ENCODE measurements at places on chromosomes 7 and 10.

DNA sequence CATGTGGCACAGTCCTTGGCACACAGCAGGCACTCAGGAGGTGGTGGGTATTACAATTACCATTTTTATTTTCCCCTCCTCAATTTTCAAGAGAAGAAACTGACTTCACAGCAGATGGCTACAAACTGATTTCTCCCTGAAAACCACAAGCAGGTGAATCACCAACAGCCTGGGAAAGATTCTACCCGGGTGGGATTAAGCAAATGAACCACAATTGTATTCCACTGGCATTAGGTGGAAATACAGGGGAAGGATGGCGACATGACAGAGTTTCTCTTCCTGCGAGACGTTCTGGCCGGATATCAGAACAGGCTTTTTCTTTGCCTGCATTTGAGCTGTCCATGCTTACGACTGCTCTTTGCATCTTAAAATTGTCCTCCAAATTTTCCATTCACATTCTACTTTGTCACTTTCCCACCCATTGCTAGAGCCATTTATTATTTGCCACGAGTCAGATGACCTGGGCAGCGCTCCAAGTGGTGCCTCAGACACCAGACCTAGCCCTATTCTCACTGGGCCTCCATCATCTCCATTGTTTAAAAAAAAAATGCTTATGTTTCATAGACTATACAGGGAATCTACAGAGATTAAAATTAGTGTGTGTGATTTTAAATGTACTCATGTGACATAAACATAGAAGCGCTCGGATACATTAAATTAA, 4.6 kb downstream of the DENND11 start:
- H3K27me3 ChIP-seq = no peaks in the 10 kb centered on the region
- peak overlapping the region; percentile 10 for H3K27ac ChIP-seq
- H3K4me3 ChIP-seq = no peak overlapping the region
- DNase-seq = no peak
- peaks cover 72% of the 10 kb centered on the region for H3K4me1 ChIP-seq

DNA sequence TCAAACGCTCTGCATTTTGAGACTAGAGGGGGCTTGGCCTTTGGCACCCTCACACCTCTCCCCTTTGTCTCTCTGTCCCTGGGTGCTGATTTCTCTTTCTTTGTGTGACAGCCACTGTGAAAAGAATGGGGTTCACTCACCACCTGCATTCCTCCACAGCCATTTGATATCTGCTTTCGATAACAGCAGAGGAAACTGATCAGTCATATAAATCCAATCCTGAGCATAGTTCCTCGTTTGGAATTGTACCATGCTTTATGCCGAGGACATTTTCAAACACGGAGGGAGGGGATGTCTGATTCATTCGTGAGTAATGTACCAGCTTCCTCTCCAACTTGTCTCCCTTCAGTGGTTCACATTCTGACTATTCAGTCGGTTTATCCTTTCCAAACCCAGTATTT, 15.8 kb downstream of the MET start:
- H3K4me1 ChIP-seq = no peaks in the 10 kb centered on the region
- no peak for DNase-seq
- no peak overlapping the region for H3K27ac ChIP-seq
- peaks cover 40% of the 10 kb centered on the region for H3K27me3 ChIP-seq
- H3K36me3 ChIP-seq = no peaks in the 10 kb centered on the region
- no peak overlapping the region for H3K4me3 ChIP-seq

- no peak overlapping the region for H3K4me3 ChIP-seq
- no peaks in the 10 kb centered on the region for H3K4me1 ChIP-seq
- no peak for DNase-seq
- H3K27ac ChIP-seq = no peak overlapping the region
- H3K27me3 ChIP-seq = no peaks in the 10 kb centered on the region
These were observed 154.0 kb downstream of the ETV1 start for GRCh38 chr7:13835442-13835841.

GRCh38 chr10:43211030-43211429, 55.8 kb downstream of the RASGEF1A start:
- peaks cover 2% of the 10 kb centered on the region for H3K4me1 ChIP-seq
- no peaks in the 10 kb centered on the region for H3K36me3 ChIP-seq
- no peak overlapping the region for H3K4me3 ChIP-seq
- H3K27ac ChIP-seq = no peak overlapping the region
- DNase-seq = no peak
- H3K27me3 ChIP-seq = no peaks in the 10 kb centered on the region

- peaks cover 28% of the 10 kb centered on the region for H3K4me1 ChIP-seq
- H3K27me3 ChIP-seq = no peaks in the 10 kb centered on the region
- H3K27ac ChIP-seq = no peak overlapping the region
These were observed 16.1 kb upstream of the JMJD1C start for GRCh38 chr10:63481815-63482421.

DNA sequence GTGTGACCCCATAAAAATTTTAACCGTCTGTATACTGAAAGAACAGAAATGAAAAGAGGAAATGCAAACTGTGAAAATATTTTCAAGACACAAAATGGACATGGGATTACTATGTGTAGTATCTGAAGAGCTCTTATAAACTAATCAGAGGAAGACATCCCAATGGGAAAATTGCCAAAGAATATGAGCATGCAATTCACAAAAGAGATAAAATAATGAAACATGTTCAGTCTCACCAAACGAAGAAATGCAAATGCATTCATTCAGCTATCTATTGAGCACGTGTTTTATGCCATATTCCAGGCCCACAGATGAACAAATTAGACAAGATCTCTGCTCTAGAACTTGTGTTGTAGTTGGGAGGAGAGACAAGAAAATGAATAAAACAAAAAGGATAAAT, 63.2 kb downstream of the NHLRC2 start:
- peaks cover 3% of the 10 kb centered on the region for H3K4me1 ChIP-seq
- DNase-seq = no peak
- no peaks in the 10 kb centered on the region for H3K27me3 ChIP-seq
- H3K36me3 ChIP-seq = peaks cover 21% of the 10 kb centered on the region
- no peak overlapping the region for H3K27ac ChIP-seq
- no peak overlapping the region for H3K4me3 ChIP-seq

DNA sequence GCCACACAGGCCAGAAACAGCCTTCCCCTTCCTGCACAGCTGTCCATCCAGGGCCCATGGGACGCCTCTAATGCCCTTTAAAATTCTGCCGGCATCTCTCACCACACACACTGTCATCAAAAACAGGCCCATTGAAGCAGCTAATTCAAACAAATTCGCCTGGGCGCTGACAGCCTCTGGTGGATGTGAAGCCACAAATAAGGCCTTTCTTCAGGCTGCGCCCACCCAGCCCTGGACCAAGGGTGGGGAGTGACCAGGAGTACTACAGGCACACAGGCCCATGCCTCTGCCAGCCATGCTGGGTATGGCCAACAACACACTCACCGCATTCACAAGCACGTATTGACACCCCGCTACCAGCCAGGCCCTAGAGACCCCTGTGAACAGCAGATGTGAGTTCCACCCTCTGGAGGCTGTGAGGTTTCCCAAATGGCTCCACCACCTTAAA, 54.6 kb downstream of the SLIT1 start:
- H3K27me3 ChIP-seq = peaks cover 5% of the 10 kb centered on the region
- no peak overlapping the region for H3K27ac ChIP-seq
- H3K36me3 ChIP-seq = no peaks in the 10 kb centered on the region
- H3K4me3 ChIP-seq = no peak overlapping the region
- no peaks in the 10 kb centered on the region for H3K4me1 ChIP-seq

Data from activated T-cell treated with anti-CD3 and anti-CD28 coated beads, Interleukin-2, amount 50 U/mL, for 24 hours (primary cell).